ENCODE measurements at places on chromosomes 1 and 21.
A peak's percentile ranks its signal among the peaks of the same experiment; 100 is the strongest.

- no peak for DNase-seq
Observed at GRCh38 chr21:37764691-37765090, 151.6 kb downstream of the KCNJ6 start.

DNA sequence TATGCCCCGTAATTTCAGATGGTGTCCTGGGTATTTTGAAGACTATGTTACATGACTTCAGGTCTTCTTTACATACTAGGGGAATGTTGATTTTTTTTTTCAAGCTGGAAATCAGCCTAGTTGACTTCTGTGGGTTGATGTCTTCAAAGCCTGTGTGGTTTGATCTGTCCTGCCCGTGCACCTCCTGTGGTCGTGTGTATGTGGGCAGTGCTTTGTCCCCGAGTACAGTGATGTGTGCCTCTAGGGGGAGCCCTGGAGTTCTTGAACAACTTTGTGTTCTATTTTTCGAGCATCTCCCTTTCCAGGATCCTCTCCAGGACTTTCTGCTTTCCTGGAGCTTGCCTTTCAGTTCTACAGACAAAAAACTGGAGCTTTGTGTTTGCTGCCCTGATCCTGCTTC lies 28.9 kb downstream of the OBSCN start:
- peak; percentile 37 for DNase-seq

GRCh38 chr1:91065337-91065736 lies 43.5 kb upstream of the ZNF644 start:
- no peak for DNase-seq

GRCh38 chr1:67759692-67760029 lies 73.6 kb downstream of the GNG12 start:
- DNase-seq, result no peak

GRCh38 chr1:77275194-77275593 lies 6.6 kb upstream of the AK5 start:
- DNase-seq, result no peak

GRCh38 chr1:15412175-15412800 lies 2.6 kb downstream of the EFHD2 start:
- peak; percentile 49 for DNase-seq

- no peak for DNase-seq
Observed at GRCh38 chr1:111660204-111661150, 40.9 kb downstream of the RAP1A start.

DNA sequence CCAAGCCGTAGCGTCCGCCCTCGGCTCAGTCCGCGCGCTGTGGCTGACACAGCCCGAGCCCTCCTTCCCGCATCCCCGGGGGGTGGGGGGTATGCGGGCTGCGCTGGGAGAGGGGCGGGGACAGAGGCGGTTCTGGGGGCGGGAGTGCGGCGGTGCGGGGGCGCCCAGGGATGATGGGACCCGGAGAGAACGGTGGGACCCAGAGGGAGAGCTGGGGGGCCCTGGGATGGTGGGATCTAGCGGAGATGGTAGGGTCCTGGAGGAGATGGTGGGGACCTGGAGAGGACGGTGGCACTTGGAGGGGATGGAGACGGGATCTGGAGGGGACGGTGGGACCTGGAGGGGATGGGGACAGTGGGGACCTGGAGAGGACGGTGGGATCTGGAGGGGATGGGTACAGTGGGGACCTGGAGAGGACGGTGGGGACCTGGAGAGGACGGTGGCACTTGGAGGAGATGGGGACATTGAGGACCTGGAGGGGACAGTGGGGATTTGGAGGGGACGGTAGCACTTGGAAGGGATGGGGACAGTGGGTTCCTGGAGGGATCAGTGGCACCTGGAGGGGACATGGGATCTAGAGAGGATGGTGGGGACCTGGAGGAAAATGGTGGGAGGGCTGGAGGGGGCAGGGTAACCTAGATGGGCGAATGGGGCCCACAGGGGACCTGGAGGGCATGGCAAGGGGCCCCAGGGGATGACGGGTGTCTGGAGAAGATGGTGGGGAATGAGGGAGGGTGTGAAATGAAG lies 477 bp downstream of the SNAP47 start:
- no peak for DNase-seq

- DNase-seq, result no peak
Observed at GRCh38 chr1:221418346-221418745, 323.5 kb downstream of the DUSP10 start.

All from stimulated activated CD4-positive, alpha-beta T cell treated with anti-CD3 and anti-CD28 coated beads, Interleukin-2, amount 100 ng/mL, for 24 hours (primary cell).